Common myeloid progenitor, CD34-positive (primary cell): ENCODE measurements at places on chromosomes 1 and 21.

DNA sequence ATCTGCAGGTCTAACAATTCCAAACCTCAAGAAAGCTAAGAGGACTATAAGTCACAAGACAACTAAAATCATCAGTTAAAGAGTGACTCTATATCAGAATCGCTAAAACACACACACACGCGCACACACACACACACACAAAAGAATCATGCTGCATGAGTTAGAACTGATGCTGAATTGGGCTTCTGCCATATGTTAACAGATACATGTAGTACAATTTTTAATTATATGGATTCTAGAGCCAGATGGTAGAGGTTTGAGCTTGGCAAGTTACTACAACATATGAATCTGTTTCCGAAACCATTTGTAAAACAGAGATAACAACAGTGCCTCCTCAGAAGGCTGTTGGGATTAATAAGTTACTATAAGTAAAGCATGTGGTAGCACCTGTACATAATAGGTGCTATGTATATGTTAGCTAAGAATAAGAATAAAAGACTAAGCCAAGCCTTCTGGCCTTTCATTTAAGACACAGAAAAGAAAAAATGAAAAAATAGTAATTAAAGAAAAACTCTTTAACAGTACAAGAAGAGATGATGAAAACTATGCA is 17.9 kb downstream of the EPRS1 start:
- H3K36me3 ChIP-seq, result peaks cover 62% of the 10 kb centered on the region
- peaks cover 4% of the 10 kb centered on the region for H3K4me1 ChIP-seq
- no peak overlapping the region for H3K4me3 ChIP-seq
- DNase-seq, result no peak
- H3K27ac ChIP-seq, result no peak overlapping the region

DNA sequence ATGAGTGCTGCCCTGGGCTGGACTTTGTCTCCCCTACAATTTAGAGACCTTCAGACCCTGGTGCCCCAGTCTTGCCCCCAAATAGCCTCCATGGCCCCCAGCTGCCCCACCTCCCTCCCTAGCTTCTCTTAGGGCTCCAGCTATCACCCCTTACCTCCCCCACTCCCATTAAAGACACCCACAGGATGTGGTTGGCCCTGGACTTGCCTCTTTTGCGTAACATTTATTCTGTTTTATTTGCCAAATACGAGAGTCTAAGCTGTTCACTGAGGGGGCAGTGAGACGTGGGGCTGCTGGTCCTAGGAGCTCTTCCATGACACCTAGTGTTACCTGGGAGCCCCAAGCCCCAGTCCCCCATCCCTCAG is 4.5 kb downstream of the ZC3H12A start:
- peaks cover 2% of the 10 kb centered on the region for H3K36me3 ChIP-seq
- H3K27ac ChIP-seq, result peak overlapping the region; percentile 64
- DNase-seq, result no peak

DNA sequence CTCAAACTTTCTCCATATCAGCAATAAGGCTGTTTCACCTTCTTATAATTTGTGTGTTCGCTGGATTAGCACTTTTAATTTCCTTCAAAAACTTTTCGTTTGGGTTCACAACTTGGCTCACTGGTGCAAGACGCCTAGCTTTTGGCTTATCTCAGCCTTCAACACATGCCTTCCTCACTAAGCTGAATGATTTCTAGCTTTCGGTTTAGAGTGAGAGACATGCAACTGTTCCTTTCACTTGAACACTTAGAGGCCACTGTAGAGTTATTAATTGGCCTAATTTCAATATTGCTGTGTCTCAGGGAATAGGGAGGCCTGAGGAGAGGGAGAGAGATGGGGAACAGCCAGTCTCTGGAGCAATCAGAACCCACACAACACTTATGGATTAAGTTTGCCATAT is 41.2 kb upstream of the IFNLR1 start:
- H3K4me1 ChIP-seq, result no peaks in the 10 kb centered on the region
- DNase-seq, result no peak
- H3K27ac ChIP-seq, result no peak overlapping the region
- H3K27me3 ChIP-seq, result no peaks in the 10 kb centered on the region
- H3K4me3 ChIP-seq, result no peak overlapping the region
- H3K36me3 ChIP-seq, result no peaks in the 10 kb centered on the region

GRCh38 chr1:45913183-45913683 is 109.8 kb downstream of the MAST2 start:
- no peaks in the 10 kb centered on the region for H3K36me3 ChIP-seq
- H3K4me3 ChIP-seq, result no peak overlapping the region
- H3K27ac ChIP-seq, result no peak overlapping the region
- H3K27me3 ChIP-seq, result no peaks in the 10 kb centered on the region

DNA sequence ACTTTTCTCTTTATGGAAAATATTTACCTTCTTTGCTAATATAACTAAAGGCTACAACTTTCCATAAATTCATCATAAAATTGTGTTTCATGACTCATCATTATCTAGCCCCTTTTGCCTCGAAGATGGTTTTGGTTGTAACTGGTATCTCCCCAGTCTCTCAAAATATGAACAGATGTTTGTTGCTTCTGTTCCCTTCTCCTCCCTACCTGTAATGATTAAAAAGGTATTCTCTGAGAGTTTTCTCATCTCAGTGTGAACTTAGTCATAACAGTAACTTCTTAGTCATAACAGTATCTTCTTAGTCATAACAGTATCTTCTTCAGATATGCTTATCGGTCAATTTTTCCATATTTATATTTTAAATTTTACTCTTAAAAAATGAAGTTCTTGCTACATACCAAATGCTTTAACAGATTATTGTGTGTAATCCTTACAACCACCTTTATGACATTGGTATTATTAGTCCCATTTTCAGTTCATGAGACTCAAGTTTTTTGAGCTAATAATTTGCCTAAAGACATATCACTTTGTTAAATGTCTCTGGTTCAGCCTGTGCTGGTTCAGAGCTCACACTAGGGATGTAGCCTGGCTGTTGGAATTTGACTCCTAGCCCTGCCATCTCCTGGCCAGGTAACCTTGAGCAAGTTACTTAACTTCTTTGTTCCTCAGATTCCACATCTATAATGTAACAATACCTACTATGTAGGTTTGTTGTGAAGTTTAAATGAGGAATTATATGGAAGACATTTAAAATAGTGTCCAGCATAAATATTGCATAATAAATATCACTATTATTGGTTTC is 32.6 kb downstream of the ATP1B1 start:
- no peaks in the 10 kb centered on the region for H3K4me1 ChIP-seq
- H3K36me3 ChIP-seq, result peaks cover 6% of the 10 kb centered on the region
- no peak overlapping the region for H3K27ac ChIP-seq

DNA sequence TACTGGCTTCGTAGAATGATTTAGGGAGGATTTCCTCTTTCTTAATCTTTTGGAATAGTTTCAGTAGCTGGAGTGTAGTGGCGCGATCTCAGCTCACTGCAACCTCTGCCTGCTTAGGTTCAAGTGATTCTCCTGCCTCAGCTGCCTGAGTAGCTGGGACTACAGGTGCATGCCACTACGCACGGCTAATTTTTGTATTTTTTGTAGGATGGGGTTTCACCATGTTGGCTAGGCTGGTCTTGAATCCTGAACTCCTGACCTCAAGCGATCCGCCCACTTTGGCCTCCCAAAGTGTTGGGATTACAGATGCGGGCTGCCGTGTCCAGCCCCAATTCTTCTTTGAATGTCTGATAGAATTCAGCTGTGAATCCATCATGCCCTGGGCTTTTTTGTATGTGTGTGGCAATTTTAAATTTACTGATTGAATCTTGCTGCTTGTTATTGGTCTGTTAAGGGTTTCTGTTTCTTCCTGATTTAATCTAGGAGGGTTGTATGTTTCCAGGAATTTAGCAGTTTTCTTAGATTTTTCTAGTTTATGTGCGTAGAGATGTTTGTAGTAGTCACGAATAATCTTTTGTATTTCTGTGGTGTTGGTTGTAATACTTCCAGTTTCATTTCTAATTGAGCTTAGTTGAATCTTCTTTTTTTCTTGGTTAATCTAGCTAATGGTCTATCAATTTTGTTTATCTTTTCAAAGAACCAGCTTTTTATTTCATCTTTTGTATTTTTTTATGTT is 15.3 kb downstream of the MAN1C1 start:
- no peak for DNase-seq
- H3K27ac ChIP-seq, result no peak overlapping the region
- no peak overlapping the region for H3K4me3 ChIP-seq
- H3K27me3 ChIP-seq, result no peaks in the 10 kb centered on the region
- H3K36me3 ChIP-seq, result no peaks in the 10 kb centered on the region

DNA sequence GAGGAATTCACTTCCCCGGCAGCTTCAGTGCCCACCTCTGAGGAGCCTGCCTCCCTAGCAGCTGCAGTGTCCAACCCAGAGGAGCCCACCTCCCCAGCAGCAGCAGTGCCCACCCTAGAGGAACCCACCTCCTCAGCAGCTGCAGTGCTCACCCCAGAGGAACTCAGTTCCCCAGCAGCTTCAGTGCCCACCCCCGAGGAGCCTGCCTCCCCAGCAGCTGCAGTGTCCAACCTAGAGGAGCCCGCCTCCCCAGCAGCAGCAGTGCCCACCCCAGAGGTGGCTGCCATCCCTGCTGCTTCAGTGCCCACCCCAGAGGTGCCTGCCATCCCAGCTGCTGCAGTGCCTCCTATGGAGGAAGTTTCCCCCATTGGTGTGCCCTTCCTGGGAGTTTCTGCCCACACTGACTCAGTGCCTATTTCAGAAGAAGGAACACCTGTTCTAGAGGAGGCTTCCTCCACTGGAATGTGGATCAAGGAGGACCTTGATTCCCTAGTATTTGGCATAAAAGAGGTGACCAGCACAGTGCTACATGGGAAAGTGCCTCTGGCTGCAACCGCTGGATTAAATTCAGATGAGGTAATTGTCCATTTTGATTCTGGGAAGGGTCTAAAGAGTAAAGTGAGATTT is 77.4 kb upstream of the BMP8A start:
- DNase-seq, result no peak
- H3K4me3 ChIP-seq, result no peak overlapping the region
- no peaks in the 10 kb centered on the region for H3K27me3 ChIP-seq
- peaks cover 24% of the 10 kb centered on the region for H3K4me1 ChIP-seq
- peaks cover 41% of the 10 kb centered on the region for H3K36me3 ChIP-seq

GRCh38 chr1:10438677-10439163 is 8.5 kb downstream of the CENPS start:
- H3K27ac ChIP-seq, result no peak overlapping the region
- DNase-seq, result no peak
- H3K36me3 ChIP-seq, result peaks cover 7% of the 10 kb centered on the region
- no peaks in the 10 kb centered on the region for H3K4me1 ChIP-seq

DNA sequence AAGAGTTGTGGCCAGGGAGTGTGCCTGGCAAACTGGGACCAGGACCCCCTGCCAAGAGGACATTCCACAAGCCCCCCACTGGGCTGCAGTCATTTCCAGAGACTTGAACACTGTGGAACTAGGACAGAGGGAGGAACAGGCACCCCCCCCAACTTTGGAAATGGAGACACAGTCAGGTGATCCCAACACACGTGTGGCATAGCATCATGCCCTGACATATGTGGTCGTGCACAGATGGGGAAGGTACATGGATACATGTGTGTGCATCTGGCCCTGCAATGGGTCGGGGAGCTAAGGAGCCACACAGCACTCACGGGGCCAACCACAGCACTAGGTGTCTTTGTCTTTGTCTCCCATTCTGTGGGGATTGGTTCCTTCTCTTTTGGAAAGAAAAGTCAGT is 6.6 kb upstream of the TFF3 start:
- DNase-seq, result no peak
- H3K27ac ChIP-seq, result no peak overlapping the region

DNA sequence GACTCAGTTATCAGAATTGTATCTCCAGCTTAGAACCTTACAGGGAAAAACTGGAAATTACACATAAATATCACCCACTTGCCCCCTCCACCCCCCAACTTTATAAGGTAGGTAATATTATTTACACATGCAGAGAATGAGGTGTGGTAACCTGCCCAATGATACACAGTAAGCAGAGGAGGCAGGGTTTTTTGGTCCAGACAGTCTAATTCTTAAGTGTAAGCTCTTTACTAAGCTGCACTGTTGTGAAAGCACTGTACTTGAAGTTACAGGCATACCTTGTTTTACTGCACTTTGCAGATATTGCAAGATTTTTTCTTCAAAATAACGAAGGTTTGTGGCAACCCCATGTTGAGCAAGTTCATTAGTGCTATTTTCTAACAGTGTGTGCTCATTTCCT is 24.8 kb upstream of the MYOCOS start:
- no peak overlapping the region for H3K27ac ChIP-seq
- H3K27me3 ChIP-seq, result no peaks in the 10 kb centered on the region
- H3K4me3 ChIP-seq, result no peak overlapping the region
- H3K36me3 ChIP-seq, result peaks cover 3% of the 10 kb centered on the region
- no peaks in the 10 kb centered on the region for H3K4me1 ChIP-seq
- DNase-seq, result no peak

DNA sequence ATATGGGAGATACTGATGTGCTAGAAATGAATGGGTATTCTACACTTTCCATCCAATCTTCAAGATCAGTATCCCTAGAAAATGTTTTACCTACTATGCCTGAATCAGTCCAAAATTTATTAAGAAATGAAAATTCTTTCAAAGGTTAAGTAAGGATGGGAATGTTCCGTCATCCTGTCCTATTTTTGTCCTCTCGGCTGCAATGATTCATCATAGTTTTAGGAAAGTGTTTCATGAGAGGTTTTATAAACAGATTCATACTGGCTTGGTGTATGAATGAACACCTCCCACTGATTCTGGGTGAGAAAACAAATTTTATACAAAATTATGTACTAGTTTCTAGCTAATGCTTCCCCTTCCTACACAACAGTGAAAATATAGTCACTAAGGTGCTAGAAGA is 504.6 kb upstream of the NR5A2 start:
- no peak for DNase-seq
- H3K27ac ChIP-seq, result no peak overlapping the region
- no peaks in the 10 kb centered on the region for H3K36me3 ChIP-seq
- no peaks in the 10 kb centered on the region for H3K27me3 ChIP-seq
- no peak overlapping the region for H3K4me3 ChIP-seq

DNA sequence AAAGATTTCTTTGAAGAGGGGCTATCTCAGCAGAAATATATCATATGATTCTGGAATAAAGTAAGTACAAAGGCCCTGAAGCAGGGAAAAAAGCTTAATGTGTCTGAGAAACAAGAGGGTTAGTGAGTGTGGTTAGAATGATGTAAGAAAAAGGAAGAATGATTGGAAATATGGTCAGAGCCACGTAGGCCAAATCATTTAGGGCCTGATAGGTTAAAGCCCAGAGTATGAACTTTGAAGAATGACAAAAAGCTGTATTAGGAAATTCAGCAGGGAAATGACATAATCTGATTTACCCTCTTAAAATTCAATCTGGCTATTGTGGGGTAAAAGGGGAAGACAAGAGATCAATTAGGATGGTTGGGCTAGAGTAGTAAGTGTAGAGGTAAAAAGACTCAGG is 69.0 kb upstream of the MUTYH start:
- peaks cover 30% of the 10 kb centered on the region for H3K4me1 ChIP-seq
- peak; percentile 27 for DNase-seq
- H3K36me3 ChIP-seq, result no peaks in the 10 kb centered on the region
- no peak overlapping the region for H3K27ac ChIP-seq
- H3K27me3 ChIP-seq, result no peaks in the 10 kb centered on the region
- H3K4me3 ChIP-seq, result no peak overlapping the region

GRCh38 chr1:170711682-170712081 is 47.8 kb downstream of the PRRX1 start:
- no peaks in the 10 kb centered on the region for H3K27me3 ChIP-seq
- H3K4me3 ChIP-seq, result no peak overlapping the region
- no peaks in the 10 kb centered on the region for H3K36me3 ChIP-seq
- no peak for DNase-seq
- H3K4me1 ChIP-seq, result no peaks in the 10 kb centered on the region

GRCh38 chr21:33135925-33136324 is 66.0 kb downstream of the OLIG1 start:
- no peak overlapping the region for H3K27ac ChIP-seq
- H3K27me3 ChIP-seq, result no peaks in the 10 kb centered on the region
- no peaks in the 10 kb centered on the region for H3K36me3 ChIP-seq
- no peaks in the 10 kb centered on the region for H3K4me1 ChIP-seq
